ENCODE measurements at places on chromosomes 3 and 15.

DNA sequence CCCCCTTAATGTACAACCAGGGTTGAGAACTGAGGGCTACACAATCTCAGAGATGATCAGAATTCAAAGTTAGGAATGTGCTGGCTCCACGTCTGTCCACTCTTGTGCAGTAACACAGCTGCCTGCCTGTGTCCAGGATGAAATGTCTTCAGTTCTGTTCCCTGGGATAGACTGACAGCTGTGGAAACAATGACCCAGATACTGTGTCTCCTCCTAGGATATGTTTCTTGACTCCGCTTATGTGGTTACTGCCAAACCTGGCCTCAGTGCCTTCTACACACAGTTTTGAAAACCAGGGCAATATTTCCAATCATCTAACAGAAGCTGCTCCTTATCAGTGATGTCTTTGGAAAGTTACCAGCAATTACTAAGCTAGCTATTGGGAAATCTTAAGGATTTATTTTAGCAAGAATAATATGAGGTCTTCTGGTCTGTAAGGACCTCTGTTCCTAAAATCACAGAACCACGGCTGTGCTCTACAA, 67.6 kb downstream of the NOX5 start:
- no peak for DNase-seq

DNA sequence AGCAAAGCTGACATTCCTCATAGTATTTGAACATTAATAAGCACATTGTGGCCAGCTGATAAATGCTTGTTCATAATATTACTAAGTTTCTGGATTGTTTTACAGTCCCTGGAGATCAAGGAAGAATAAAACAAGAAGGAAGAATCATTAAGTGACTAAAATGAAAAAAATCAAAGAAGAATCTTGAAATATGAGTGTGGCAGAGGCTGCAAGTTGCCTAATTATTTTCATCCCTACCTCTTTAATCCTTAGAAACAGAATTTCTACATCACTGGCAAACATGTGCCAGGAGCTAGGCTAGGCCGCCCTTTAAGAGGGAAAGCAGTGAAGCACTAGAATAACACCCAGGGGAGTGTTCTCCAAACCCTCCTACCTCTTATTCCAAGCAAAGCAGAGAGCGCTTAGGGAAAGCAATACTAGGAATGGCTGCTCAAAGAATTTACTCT, 98.9 kb downstream of the MAGI1 start:
- DNase-seq: no peak

GRCh38 chr15:60535743-60536142, 56.8 kb upstream of the ICE2 start:
- DNase-seq: no peak

GRCh38 chr3:42600958-42601675, 631 bp downstream of the NKTR start:
- DNase-seq: peak; percentile 17

- DNase-seq: peak; percentile 24
Measured at GRCh38 chr3:16419640-16420241, 93.8 kb downstream of the RFTN1 start.

DNA sequence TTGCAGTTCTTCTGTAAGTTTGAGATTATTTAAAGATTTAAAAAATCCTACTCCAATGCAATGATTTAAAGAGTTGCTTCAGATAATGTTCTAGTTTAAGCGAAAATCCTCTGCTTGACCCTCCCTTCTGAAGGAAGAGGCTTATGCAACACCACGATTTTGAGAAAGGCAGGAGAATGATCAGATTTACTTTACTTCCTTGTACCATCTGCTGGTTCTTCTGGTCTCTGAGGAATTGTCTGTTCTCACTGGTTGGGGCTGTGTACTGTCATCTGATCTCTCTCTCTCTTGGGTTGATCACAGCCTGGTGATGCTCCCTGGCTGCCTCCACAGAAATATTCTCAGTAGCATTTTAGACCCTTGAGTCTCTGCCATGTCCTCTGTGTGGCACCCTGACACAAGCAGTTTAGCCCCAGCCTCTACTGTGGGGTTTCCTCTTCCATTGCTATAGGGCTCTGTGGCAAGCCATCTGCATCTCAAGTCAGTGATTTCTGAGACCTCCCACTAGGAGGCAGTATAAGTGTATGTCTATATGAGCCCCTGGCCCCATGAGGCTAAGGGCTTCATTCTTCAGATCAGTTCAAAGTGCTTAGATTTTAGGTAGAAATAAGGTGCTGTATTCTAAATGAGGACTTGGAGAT, 50.8 kb upstream of the PLAAT1 start:
- DNase-seq: no peak

GRCh38 chr15:62306851-62307504, 141.9 kb upstream of the C2CD4B start:
- peak; percentile 46 for DNase-seq

- peak; percentile 95 for DNase-seq
Measured at GRCh38 chr15:59372352-59373211, at the start of gene MYO1E. MYO1E (minus strand) TSS chr15:59372871; CDS start chr15:59372500, 371 bp downstream.

GRCh38 chr15:63292771-63293170, 15.4 kb downstream of the APH1B start:
- no peak for DNase-seq

DNA sequence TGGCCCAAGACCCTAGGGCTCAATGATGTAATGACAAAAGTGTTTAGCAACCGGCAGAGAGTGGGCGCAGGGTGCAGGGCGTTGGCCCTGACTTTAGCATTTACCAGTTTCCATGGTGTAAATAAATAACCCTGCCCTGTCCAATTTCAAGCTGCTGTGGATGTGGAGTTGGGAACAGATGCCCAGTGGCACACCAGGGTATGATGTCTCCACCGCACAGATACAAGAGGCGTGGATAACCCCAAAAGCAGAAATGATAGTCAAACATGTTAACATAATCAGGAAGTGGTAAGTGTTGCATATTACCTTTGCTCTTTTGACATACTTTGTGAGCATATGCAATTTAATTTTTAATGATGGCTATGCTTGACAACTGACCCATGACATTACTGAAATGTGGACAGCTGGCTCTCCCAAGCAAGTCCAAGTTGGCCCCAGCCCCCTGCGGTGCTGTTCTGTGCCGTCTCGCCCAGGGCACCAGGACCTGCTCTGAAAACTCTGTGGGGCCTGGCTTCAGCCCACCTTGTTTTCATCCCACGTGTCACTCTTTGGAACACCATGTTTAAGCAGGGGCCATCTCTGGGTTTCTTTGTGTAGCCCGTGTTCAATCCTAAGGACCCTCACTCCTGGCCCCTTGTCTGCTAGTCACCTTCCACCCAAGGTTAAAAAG, 10.8 kb upstream of the ANPEP start:
- DNase-seq: no peak

DNA sequence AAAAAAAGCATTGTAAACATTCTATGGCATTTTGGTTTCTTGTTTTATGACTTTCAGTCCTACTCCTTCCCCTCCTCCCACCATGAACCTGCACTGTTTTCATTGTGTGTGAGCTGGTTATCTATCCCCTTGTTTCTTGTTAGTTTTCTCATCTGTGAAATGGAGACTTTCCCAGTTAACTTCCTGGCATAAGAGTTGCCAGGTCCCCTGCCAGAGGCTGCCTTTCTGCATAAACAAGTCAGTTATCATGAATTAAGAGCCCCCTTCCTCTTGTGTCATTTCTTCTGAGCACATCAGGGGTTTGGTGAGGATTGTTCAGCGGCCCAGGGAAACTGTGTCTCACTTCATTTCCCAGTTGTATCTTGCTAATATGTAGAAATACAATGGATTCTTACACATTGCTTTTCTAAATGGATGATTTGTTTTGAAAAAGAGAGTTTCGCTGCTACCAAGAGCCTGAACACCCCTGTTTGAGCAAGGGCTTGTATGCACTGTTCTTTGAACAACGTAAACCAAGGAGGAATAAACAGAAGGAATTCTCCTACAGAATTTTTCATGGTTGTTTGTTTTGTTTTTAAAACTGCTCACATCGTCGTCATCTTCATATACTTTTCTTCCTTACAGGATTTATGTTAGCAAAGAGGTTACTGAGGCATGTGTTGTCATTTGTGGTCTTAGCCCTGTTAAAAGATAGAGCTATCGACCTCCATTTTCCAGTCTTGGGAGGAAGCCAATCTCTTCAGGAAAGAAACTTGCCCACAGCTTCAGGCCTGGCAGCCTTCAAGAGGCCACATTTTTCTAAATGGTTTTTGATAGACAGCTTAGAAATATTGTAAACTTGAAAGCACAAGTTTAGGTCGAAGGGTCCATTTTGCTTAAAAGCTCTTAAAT, 144.6 kb upstream of the IL12A start:
- DNase-seq: no peak

DNA sequence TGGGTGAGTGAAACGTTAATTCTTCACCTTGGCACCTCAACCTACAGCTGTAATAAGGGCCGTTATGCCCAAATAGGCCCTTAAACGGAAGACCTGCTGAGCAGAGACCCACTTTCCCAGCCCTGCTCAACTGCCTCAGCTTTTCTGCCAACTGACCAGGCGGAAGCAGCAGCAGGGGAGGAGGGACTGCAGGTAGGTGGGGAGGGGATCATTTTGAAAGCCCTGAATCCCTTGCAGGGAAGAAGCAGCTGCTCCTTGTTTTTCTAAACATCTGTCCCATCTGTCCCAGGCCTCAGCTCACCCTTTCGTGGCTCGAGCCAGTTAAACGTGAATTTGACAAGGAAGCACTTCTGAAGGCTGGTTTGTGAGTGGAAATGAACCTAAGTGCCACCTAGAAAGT, 978 bp upstream of the CMC1 start:
- DNase-seq: no peak

GRCh38 chr15:79403501-79403900, 28.6 kb upstream of the MINAR1 start:
- no peak for DNase-seq

GRCh38 chr3:28502397-28502937, 153.8 kb upstream of the AZI2 start:
- DNase-seq: no peak

DNA sequence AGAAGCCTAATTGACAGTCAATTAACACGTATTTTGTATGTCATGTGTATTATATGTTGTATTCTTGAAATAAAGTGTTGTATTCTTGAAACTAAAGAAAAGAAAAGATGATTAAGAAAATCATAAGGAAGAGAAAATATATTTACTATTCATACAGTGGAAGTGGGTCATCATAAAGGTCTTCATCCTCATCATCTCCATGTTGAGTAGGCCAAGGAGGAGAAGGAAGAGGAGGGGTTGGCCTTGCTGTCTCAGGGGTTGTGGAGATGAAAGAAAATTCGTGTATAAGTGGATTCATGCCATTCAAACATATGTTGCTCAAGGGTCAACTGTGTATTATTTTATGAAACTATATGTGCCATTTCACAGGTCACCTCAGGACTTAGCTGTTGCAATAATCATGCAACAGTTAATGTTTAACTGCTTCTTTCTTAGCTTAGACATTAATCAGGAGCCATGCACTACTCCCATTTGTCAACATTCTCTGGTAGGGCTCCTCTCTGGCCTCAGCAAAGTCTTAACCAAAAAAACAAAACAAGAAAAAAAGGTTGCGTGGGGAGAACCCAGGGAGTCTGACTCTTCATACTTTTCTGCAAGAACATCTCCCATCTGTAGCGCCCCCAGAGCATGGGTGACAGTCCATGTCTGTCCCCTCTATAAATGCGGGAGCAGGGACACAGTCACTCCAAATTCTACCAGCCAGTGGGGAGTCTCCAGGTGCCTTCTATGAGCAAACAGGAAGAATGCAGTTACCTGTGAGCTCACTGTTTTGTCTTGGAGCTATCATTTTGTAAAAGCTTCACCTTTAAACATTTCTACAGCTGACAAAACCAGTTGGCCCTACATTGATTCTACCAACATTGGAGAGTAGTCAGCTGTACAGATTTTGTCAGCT, 19.9 kb upstream of the LRRC2 start:
- DNase-seq: no peak

DNA sequence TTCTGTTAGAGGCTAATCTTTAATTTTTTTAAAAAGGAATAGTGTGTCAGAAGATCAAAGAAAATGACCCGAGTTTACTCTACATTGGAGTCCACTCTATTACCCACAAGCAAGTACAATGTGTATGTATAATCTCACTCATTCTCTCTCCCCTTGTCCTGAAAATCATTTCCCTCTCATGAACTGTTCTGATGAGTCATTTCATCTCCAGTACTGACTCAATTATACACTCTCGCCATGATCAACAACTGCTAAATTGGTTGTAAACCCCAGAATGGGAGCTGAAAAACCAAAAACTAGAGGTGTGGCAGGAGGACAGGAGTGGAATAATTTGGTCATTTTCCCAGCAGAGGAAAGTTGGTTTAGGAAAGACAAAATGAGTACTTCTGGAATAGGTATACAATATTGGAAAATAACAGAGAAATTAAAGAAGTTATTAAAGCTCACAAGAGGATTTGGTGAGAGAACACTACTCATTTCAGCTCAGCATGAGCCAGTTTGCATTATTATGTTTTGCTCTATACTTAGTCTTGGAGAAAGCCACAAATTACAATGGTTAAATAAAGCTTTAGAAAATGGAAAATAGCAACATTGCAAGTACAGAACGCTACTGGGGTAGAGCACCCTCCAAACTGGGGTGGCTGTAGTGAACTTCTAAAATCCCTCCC, 144.3 kb upstream of the PFN2 start:
- DNase-seq: no peak

GRCh38 chr15:45179221-45179985, 8.4 kb downstream of the SHF start:
- DNase-seq: no peak

DNA sequence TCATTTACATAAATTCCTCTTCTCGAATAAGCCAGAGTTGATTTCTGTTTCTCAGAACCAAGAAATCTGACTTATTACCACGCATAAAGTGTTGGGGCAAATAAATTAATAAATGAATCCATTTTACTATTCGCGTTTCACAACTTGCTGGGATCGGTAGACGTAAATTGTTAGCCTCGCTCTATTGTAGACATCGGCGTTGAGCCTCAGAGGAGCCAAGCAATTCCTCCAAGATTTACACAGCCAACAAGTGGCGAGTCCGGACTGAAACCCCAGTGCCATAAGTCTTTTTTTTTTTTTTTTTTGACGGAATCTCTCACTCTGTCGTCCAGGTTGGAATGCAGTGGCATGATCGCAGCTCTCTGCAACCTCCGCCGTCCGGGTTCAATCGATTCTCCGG, 8.9 kb downstream of the KLHL6 start:
- DNase-seq: no peak

All from fibroblast of skin of left quadriceps (primary cell).